ENCODE measurements at places on chromosomes 16 and 17.

DNA sequence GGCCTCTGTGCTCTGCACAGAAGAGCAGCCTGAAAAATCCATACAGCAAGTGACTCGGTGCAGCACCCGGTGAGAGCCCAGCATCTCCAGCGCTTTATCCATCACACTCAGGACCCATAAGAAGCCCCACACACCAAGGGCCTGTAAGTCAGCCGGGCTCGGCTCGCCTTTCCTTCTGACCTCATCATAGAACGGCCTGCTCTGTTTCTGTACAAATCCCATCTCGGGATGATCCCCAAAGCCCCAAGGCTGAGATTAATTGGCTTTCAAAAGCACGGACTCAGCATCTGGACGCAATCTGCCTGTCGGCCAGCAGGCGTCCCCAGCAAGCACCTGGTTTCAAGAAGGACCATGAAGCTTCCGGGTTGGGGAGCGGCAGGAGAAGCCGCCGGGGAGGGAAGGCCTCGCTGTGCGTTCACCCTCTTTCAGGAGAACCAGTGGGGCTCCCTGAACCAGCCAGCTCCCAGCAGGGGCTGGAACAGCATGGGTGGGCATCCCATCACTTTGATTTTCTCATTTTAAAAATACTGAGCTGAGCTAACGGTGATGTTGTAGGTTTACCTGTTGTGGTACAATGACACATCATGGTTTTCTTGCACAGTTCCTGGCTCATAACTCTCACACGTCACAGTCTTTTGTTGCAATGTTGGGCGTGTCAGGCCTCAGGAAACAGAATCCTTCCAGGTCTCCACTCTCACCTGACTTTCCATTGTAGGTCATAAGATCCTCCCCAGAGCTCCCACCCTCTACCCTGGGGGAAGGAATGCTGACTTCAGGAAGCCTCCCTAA, 6.7 kb downstream of the CCDC57 start:
- DNase-seq, result peak; percentile 75

DNA sequence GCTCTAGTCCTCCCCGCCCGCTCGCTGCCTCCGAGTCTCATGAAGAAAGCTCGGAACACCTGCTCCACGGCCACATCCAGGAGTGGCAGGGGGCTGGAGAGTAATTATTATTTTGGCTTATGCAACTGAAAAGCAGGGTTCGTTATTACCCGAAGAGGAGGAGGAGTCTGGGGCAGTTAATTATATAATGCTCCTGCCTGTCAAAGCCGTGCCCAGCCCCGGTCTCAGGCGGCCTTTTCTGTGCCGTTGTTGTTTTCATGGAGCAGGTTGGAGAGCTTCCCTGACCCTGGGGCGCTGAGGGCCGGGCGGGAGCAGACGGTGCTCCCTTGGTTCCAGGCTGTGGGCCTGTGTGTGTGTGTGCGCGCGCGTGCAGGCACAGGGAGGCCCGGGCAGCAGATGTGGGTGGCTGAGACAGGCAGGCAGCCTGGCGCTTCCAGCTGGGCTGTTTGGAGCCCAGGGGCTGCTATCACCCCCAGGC, 2.4 kb downstream of the JPH3 start:
- DNase-seq, result no peak

- DNase-seq, result no peak
Measured at GRCh38 chr17:71330099-71330375, 790.8 kb upstream of the SOX9 start.

DNA sequence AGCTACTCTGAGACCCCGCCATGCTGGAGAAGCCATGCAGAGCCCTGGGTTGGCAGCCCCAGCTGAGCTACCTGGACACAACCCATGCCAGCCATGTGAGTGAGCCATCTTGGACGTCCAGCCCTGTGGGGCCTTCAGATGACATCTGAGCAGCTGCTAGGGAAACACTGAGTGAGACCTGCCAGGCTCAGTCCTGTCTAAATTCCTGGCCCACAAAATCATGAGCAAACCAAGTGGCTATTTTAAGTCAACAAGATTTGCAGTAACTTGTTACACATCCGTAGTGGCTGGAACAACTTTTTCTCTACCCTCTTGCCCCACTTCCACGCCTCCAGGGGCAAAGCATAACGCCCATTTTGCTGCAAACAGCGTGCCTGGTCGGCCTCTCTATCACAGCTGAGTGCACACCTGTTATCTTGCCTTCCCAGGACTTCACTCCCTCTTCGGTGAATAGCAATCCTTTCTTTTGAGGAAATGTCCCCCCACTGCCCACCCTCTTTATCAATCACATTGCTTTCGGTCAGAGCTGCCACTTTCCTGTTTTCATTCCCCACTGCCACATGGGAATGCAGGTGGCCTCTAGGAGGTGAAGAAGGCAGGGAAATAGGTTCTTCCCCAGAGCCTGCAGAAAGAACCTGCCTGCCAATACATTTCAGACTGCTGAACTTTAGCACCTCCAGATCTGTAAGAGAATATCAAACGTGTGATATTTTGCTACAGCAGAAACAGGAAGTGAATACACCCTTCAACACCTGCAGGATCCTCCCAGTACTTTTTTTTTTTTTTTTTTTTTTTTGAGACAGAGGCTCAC, 7.4 kb upstream of the SCIMP start:
- DNase-seq, result no peak

DNA sequence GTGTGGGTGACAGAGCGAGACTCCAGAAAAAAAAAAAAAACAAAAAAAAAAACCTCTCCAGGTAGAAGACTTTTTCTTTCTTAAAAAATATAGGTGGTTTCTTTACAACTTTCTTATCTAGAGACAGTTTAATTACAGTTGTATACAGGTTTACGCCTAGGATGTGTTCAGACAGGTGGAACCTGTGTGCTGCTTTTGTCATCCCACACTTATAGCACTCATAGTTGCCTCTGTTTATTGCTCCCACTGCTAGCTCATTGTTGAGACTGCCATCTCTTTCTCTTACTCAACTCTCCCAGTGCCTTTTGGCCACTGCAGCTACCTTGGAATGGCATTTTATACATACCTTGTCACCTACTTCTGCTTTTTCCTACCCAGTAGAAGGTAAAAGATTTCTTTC, 19.1 kb upstream of the MED9 start:
- DNase-seq, result no peak

DNA sequence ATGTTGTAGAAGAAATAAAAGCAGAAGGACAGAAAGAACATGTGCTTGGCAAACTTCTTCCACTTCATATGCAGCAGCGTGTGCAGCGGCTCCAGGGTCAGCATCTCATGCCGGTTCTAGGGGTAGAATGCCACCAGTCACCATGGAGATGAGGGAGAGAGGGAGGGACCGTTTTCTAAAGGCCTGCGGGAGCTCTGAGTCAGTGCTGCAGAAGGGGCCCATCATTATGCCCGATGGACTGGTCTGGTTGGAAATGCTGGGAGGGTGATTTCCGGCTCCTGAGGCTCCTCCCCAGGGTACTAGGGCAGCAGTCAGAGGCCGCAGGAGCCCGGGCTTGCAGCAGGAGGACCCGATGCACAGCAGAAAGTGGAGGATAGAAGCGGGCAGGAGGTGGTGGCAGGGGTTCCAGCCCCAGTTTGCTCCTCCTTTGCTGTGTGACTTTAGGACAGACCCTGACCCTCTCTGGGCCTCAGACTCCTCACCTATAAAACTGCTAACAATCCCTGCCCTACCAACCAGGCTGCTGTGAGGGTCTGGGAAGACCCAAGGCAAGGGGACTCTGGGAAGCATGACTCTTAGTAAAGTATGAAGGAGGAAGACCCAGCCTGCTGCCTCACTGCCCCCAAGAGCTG, 28.6 kb downstream of the TRPV3 start:
- no peak for DNase-seq

DNA sequence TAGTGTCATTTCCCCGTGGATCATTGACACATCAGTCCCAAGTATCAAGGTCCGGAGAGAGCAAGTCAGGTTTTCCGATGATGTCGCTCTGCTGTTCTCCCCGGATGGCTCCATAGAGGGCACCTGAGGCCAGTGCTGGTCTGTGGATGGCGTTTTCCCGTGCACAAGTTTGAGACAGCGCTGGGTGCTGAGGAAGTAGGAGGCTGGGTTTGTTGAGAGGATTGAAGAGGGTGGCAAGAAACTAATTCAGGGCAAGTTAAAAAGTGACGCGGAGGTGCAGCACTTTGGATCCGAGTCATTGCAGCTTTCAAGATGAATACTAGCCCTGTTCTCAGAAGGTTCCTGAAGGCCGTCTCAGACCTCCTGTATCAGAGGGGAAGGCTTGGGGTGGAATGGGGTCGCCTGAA, 7.7 kb downstream of the NUBP1 start:
- no peak for DNase-seq

DNA sequence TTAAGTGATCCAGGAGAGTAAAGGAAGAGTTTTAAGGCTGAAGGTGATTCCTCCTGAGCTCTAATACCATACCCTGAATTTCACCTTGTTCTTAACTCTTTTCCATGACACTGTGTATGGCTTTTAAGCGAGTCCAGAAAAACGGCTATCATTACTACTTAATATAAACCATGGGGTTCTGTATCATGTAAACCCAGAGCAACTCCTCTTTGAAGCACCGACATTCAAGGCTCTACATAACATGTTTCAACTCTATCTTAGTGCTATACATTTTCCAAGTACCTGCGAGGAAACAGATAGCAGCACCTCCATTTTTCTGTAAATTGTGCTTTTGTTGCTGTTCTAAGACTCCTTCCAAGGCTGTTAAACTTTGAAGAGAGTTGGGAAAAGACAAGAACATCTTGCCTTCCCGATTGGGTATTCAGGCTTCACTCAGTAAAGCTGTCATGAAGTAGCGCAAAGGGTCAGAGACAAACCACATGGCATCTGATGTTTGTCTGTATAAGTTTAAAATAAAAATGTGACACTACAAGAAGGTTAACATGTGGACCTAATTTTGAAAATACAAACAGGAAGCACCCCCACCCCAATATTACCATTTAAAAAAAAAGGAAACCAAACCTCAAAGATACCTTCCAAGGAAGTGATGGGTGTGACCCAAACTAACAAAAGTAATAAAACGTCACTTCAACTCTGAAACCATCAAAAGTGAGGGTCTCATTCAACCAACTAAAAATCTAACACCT, 3.9 kb downstream of the STAT5B start:
- no peak for DNase-seq

GRCh38 chr17:49633250-49633649, 44.6 kb downstream of the SPOP start:
- no peak for DNase-seq

GRCh38 chr17:16475179-16475704, 16.8 kb downstream of the LRRC75A start:
- DNase-seq, result no peak

DNA sequence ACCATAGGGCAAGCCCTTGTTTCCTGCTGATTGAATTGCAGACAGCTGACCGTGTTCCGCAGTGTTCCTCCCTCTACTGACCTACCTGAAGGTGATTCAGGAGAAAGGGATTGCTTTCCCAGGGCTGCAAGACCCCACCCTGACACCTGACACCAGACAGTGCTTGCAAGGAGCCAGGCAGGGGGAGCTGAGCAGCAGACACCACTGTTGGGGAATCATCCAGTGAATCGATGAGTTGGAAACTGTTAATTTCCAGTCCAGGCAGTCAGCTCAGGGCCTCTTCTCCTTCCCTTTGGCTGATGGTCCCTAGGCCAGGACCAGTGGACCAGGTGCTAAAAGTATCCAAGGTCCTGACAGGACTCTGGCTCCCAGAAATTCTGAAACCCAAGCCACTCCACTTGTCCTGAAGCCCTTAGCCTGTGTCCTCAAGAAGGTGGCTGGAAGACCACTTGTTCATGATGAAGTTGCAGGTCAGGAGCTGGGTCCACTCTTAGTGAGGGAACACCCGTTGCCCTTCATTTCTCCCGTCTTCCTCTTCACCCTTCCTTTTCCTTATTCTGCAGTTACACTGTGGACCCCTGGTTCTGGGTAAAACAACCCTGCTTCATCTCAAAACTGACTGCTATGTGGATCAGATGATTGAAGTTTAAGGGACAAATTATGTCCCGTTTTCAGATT, 9.5 kb upstream of the UNK start:
- DNase-seq, result no peak

GRCh38 chr17:37713028-37713431, 31.8 kb downstream of the HNF1B start:
- DNase-seq, result no peak

- DNase-seq, result no peak
Measured at GRCh38 chr17:65364438-65364837, 197.0 kb downstream of the AXIN2 start.

DNA sequence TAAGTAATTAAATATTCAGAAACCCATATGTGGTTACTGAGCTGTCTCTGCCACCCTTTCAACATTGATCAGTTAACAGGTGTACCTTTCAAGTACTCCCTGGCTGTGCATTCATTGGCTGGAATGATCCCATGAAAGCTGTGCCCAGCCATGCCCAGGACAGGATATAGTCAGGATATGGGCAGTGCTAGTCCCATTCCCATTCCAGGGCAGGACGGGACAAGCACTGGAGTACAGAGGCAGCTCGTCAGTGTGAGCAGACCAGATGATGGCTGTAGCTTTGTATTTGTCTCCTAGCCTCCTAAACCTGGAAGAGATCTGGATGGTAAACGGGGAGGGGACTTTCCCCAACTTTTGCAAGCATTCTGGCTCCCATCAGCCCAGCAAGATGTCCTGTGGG, 22.5 kb downstream of the HEATR3 start:
- DNase-seq, result no peak

DNA sequence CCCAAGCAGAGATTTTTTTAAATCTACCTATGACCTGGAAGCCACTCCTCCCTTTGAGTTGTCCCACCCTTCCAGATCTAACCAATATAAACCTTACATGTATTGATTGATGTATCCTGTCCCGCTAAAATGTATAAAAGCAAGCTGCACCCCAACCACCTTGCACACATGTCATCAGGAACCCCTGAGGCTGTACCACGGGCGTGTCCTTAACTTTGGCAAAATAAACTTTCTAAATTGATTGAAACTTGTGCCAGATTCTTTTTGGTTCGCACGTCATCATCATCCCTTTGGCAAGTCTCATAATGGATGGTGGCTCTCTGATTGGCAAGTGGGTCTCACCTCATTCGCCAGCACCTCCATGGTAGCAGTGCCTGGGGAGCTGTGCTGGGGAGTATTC, 60.2 kb downstream of the CNGB1 start:
- no peak for DNase-seq

DNA sequence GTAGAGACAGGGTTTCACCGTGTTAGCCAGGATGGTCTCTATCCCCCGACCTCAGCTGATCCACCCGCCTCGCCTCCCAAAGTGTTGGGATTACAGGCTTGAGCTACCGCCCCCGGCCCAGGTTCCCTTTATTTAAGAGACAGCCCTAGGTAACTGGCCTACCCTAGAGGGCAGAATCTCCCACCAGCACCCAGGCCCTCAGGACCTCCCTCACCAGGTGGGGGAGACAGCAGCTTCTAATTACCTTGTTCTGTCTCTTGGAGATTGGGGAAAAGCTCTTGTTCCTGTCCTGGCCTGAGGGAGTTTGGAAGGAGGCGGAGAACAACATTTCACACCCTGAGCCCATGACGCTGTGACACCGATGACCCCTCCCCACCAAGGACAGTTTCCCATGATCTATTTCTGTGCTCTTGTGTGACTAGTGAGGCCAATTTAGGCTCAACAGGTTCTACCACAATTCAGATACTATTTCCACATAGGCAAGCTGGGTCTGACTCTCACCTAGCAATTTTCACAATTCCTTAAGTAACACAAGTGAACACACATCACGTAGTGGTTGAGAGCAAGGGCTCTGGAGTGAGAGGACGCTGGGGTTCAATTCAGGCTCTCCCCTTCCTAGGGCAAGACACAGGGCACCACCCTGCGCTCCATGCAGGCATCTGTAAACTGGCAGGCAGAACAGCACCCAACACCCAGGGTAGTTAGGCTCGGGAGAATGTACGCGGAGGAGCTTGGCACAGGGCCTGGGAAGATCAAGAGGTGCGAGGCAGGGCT, 20.4 kb downstream of the HDAC5 start:
- no peak for DNase-seq

Data from NCI-H2081 treated with DMSO at 0.1 percent for 48 hours (cell line).